ENCODE measurements at places on chromosomes 5 and 9.

DNA sequence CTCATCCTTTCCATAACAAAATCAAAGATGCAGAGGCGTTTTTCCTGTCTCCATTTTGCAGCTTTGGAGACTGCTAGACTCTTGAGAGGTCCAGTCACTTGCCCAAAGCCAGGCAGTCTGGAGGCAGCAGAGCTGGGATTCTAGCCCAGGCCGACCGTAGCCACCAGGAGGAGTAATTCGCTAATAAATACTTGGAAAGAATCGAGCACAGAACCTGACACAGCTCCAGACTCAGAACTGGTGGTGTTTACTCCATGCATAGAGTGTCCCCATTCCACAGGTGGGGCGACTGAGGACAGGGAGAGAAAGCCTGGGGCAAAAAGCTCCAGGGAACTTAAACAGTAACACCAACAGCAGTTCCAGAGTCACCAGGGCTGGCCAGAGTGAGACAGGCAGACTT is 10.7 kb upstream of the CERCAM start:
- DNase-seq = no peak

DNA sequence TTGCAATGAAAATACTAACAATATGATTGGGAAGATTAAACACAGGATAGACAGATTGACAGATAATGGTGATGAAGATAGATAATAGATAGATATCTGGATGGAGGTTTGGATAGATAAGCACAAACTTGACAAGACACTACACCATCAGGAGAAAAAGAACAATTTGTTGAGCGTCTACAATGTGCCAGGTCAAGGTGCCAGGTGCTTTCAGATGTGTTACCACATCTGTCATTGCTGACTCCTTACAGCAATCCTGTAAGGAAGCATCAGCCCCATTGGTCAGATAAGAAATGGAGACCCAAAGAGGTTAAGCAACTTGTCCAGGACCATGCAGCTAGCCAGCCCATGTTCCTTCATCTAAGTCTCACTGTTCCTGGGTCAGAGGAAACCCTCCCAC is 1.6 kb upstream of the GABRP start:
- DNase-seq = no peak

GRCh38 chr5:10647640-10648039 is 83.8 kb downstream of the ANKRD33B start:
- no peak for DNase-seq

DNA sequence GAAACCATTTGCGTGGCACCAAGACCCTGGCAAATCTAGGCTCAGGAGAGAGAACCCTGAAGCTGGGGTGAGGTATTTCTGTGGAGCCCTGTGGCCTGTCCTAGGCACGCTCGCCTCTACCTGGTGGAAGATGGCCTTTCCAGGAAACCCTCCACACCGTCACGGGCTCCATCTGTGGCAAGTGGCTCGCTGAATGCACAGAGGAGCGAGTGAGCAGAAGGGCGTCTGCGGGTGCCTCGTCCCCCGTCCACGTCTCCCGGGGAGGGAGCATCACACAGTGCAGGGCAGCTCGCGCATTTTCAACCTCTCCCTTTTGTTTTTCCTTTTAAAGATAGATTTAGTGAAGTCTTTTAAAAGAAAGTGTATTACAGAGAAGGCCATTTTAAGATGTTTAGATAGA is 25.3 kb upstream of the RASGEF1C start:
- DNase-seq = no peak

DNA sequence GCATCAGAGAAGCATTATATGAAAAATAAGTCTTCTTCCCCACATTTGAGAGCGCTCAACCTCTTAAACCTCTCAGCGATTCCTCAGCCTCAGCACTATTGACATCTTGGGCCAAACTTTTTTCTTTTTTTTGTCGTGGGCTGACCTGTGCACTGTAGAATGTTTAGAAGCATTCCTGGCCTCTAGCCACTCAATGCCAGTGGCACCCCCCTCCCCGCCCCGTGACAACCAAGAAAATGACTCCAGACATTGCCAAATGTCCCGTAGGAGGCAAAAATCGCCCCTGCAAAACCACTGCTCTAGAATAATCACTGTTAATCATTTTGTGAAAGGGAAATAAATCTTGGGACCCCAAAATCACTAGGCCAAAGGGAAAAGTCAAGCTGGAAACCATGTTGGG is 129.1 kb upstream of the BOD1 start:
- DNase-seq = no peak

- DNase-seq = no peak
Measured at GRCh38 chr9:100401042-100401441, 25.9 kb upstream of the MSANTD3 start.

GRCh38 chr9:28135549-28135948 is 562.3 kb upstream of the C9orf72 start:
- DNase-seq = no peak

DNA sequence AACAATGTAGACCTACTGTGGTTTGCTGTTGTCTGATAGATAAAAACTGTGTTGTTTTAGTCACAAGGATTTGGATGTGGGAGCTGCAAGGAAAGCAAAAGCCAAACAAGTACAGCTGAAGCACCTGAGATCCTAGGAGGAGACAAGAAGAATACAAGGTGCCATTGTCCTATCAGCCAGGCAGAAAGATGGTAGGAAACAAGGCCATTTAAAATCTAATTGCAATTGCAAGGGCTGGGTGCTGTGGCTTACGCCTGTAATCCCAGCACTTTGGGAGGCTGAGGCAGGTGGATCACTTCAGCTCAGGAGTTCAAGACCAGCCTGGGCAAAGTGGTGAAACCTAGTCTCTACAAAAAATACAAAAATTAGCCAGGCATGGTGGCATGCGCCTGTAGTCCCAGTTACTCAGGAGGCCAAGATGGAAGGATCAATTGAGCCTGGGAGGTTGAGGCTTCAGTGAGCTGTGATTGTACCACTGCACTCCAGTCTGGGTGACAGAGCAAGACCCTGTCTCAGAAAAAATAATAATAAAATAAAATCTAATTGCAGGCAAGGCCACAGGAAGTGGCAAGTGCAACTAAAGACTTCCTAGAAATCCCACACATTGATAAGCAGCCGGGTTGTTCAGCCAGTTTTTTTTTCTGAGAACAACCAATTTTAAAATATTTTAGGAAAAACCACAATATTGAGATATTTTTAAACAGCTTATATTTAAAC is 22.6 kb downstream of the DOCK8 start:
- DNase-seq = no peak

GRCh38 chr9:99895510-99895909 is 10.9 kb upstream of the STX17 start:
- DNase-seq = no peak

- no peak for DNase-seq
Measured at GRCh38 chr5:175895686-175896102, 24.3 kb downstream of the CPLX2 start.

Data from type B pancreatic cell (in vitro differentiated cells).